DMS79 treated with DMSO at 0.1 percent for 48 hours (cell line): ENCODE measurements at places on chromosomes 1 and 21.

DNA sequence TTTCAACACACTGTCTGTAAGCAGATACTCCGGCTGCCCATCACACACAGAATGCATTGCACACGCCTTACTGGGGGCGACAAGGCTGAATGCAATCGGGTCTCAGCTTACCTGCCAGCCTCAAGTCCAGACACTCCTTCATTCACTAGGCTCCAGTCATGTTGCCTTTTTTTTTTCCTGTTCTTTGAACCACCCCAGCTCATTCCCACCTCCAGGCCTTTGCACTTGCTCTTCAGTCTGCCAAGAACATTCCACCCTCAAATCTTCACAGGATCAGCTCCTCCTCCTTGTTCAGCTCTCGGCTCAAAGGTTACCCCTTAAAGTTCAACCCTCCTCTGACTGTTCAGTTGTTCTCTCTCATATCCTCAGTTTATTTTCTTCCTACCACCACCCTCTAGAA, 181.9 kb upstream of the ESRRG start:
- no peak for DNase-seq

GRCh38 chr21:36511484-36512220, 31.7 kb upstream of the CLDN14 start:
- no peak for DNase-seq

GRCh38 chr1:156821801-156822200, 5.2 kb upstream of the SH2D2A start:
- DNase-seq = no peak

GRCh38 chr1:39653546-39654031, 14.1 kb upstream of the HEYL start:
- peak; percentile 80 for DNase-seq

DNA sequence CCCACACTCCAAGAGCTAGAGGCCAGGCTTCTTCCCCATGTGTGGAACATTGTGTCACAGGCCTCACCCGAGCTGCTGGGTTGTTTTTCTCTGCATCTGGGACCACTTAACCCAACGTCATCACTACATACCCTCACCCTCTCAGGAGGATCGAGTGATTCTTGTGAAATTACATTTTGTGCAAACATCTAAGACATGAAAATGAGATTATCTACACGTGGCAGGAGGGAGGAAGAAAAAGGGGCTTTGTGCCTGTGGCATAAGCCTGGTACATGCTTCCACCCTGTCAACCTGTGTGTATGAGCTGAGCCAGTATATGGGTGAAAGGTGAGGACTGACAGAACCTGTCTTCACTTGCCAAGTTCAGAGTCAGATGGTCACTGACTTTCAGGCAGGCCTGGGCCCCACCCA, 1.6 kb downstream of the CPT2 start:
- DNase-seq = no peak

DNA sequence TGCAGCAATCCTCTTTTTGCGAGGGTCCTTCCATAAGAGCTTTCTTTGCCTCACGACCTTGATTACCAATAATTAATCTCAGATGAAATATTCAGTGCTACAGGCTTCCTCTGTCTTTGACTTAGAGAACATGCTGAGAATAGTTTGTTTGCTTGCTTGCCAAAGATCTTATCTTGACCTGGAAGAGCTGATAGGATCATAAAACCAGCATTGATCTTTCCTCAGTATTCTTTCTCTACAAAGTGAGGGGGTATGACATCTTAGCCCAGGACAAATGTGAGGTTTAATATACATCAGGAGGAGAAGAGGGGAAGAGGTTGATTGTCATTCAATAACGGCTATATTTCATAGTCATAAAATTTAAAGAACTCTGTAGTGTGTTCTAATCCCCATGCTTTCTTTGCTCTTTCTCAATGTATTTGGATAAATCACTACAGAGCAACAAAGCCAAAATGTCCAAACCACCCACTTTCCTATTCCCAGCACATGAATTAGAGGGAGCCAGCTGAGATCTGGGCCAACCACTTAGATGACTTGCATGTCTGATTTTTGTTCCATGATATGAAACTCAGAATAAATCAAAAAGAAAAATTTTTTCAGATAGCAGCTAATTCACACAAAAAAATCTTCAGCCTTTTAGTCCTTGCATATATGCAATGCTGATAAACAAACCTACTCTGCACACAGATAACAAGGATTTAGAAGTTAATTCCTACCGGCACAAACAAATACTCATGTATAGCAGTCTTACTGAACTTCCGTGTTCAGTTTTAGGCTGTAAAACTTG, 50.5 kb upstream of the IPO9 start:
- DNase-seq = no peak

- DNase-seq = no peak
These were observed 31.8 kb downstream of the KCNK2 start for GRCh38 chr1:215114154-215114933.
